ENCODE measurements at places on chromosomes 2 and 18.
A peak's percentile ranks its signal among the peaks of the same experiment; 100 is the strongest.

GRCh38 chr18:3584897-3585460, 135.0 kb downstream of the TGIF1 start:
- no peak for DNase-seq

DNA sequence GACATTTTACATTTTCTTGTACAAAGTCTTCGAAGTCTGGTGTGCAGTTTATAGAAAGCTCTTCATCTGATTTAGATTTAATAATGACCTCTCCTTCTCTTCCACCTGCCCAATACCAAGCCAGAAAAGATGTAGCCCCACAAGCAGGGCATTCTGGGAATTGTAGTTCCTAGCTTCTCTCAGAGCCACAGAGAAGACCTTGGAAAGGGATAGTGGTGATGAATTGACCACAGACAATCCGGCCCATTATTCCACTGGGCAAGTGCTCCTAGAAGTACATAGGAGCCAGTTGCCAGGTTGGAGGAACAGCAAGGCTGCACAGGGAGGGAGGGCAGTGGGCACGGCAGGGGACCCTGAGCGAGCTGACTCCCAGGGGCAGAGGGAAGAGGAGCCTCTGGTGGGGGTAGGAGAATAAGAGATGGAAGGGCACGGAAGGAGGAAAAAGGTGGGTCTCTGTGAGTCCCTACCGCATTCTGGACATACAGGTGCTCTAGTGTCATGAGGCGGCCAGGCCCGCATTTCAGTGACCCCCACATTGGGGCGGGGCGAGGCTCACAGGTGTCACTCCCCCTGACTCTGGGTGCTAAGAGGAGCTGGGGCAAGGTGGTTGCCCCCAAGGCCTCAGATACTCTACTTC, 152.5 kb upstream of the HAAO start:
- DNase-seq, result no peak

DNA sequence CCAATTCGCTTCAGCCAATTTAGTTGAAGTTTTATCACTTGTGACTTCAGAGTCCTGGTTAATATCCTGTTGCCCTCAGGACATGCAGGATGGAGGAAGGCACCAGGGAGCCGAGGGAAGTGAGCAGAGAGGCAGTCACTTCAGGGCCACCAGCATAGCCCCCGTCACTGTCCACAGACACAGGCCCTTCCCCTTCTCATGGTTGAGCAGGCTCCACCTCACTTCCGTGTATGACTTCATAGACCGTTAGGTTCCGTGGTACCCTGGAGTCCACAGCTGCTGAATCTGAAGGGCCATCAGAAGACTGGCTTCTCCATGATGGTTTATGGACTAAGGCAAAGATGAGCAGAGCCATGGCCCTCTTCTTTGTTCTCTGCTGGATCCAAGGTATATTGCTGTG, at the start of gene C2orf92:
Gene C2orf92 (plus strand): TSS at position 266 of the 400 bp plus-strand sequence. CDS start 76 bp downstream, at position 342.
- no peak for DNase-seq

- DNase-seq, result no peak
Observed at GRCh38 chr2:5412001-5412400, 280.2 kb upstream of the SOX11 start.

DNA sequence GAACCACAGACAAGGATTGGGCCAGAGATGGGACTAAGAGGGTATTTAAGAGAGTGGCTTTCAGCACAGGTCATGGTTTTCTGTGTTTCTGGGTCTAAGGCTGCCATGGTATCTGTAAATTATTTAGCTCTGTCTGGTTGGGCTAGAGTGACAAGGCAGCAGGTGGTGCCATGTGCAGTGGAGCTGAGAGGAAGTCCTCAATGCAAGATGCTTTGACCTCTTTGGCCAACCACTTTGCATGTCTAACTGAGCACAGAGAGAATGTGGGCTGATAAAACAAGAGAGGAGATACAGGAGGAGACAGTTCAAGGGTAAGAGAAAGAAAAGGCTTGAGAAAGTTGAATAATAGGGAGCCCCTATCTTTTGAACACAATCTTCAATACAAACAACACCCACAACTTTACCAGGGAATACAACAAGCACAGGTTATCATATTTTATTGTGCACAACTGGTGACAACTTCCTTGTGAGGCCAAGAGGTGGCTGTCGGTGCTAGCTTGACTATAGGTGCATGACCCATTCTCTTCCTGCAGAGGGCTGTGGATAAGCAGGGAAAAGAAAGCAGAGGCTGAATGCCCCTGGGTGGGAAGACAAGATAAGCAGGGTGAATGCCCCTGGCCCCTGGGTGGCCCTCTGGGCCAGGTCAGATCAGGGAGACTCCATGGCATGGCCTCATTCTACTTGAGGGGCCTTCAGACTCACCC, 12.3 kb downstream of the FLACC1 start:
- no peak for DNase-seq

DNA sequence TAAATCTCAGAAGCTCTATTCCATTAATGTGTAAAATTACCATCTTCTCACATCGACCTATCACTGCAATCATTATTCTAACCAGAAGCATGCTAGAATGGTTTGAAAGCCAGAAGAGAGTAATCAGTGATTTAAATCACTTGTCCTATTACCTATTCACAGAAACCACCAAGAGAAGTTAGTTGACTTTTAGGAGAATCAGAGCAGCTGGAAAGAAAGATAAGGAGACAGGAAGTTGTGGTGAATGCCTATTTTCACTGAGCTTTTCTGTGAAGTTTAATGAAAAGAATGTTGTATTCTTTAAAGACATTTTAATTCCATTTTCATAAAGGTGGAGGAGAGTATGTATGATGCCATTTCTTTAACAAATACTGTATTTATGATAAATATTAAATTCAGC, 352.6 kb upstream of the CRIM1 start:
- no peak for DNase-seq

- no peak for DNase-seq
Observed at GRCh38 chr2:37026050-37026449, 58.1 kb downstream of the HEATR5B start.

GRCh38 chr2:40138314-40138713, 313.6 kb downstream of the SLC8A1 start:
- DNase-seq, result no peak

DNA sequence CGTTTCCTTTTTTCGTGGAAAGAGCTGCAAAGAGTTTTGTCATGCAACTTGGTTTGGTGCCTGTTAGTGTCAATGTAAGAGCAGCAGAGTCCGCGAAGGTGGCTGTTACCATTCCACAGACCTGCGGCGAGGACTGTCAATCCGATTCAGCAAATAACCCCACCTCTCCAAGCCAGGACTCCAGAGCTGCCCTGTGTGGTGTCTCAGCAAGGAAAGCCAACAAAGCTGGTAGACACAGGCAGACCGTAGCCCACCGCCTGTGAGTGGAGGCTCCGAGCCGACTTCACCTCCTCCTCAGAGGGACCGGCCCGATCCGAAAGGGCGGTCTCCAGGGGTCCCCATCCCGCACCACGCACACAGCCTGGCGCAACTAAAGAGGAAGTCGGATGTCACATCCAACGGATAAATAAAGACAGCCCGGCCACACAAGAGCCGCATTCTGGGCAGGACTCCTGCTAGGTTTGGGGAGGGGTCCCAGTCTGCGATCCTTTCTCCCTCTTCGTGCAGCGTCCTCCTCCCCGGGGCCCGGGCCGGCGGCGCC, 819 bp downstream of the ANKRD44 start:
- no peak for DNase-seq

GRCh38 chr2:190615555-190616200, 33.2 kb upstream of the NAB1 start:
- no peak for DNase-seq

- DNase-seq, result no peak
Observed at GRCh38 chr2:134305109-134305491, 51.2 kb downstream of the MGAT5 start.

DNA sequence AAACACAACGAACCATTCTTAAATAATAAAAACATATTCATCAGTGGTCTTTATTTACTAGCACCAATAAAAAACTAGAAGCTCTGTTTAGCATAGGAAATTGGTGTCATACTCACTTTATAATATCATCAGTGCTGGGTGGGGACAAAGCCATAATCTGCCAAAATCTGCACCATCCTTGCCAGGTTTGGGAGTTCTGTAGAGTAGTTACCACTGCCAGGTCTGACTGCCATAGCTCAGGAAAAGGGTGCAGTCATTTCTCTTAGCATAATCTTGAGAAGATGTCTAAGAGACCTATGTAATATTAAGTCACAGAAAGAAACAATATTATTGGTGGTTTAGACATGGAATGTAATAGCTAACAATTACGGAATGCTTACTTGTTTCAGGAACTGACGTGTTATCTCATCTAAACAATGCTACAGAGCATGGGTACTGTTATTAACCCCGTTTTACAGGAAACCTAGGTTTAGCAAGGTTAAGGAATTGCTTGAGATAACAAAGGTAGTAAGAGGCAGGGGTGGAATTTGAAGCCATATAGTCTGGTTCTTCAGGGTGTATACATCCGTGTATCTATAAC, 1.6 kb upstream of the MARCHF7 start:
- DNase-seq, result peak; percentile 21

GRCh38 chr2:226578879-226579278, 220.7 kb downstream of the IRS1 start:
- DNase-seq, result no peak

- DNase-seq, result no peak
Observed at GRCh38 chr18:75090336-75090735, 118.6 kb downstream of the PTGR3 start.

DNA sequence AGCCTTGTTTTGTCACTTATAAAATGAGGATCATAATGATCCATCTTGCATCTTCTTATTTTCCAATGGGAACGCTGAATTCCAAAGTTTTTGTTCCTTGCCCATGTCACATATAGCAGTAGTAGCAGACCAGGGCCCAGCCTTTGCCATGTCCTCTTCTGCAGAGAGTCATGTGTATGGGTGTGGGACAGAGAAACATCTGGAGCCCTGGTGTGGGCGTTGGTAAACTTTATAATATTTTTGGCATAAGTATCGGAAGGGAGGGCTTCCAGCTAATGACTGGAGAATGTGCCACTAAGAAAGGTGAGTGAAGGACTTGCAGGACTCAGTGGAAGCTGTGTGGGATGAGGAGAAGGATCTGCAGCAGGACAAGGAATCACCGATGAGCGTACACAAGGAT, 157.2 kb downstream of the NCKAP5 start:
- no peak for DNase-seq

- DNase-seq, result no peak
Observed at GRCh38 chr2:240111253-240111652, 24.9 kb downstream of the COPS9 start.

DNA sequence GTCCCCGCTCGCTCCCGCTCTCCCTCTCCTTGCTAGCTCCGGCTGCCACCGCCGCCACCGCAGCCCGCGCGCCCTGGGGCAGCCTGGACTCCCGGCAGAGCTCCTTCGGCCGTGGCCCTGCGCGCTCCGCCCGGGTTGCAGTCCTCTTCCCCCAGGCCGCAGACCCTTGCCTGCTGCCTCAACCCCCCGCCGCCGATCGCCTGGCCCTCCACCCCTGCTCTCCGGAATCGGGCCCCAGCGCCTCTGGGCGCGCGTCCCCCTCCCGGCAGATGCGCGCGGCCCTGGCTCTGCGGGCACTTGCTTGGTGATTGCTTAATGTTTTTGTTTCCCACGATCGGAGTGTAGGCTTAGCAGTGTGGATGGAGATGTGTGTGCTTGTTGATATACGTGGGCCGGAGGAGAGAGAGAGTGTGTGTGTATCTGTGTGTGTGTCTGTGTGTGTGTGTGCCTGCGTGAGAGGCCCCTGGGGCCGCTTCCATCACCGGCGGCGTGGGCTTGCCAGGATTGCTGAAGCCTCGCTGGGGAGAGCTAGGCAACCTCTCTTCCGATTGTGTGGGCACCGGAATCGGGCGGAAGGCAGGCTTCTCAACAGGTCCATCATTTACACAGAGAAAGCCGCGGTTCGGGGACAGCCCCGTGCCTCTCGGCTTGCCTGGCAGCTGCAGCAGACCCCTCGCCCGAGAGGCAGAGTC, 877 bp downstream of the INHBB start:
- DNase-seq, result peak; percentile 39

- DNase-seq, result no peak
Observed at GRCh38 chr18:36047521-36047920, 19.8 kb downstream of the RPRD1A start.

DNA sequence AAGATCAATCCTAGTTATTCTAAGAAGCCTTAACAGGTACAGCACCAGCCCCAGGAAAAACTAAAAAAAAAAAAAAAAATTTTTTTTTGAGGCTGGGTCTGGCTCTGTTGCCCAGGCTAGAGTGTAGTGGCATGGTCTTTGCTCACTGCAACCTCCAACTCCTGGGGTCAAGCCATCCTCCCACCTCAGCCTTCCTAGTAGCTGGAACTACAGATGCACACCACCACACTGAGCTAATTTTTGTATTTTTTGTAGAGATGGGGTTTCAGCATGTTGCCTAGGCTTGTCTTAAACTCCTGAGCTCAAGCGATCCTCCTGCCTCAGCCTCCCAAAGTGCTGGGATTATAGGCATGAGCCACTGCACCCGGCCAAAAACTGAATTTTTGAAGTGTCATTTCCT, 10.3 kb upstream of the ALPK2 start:
- no peak for DNase-seq

DNA sequence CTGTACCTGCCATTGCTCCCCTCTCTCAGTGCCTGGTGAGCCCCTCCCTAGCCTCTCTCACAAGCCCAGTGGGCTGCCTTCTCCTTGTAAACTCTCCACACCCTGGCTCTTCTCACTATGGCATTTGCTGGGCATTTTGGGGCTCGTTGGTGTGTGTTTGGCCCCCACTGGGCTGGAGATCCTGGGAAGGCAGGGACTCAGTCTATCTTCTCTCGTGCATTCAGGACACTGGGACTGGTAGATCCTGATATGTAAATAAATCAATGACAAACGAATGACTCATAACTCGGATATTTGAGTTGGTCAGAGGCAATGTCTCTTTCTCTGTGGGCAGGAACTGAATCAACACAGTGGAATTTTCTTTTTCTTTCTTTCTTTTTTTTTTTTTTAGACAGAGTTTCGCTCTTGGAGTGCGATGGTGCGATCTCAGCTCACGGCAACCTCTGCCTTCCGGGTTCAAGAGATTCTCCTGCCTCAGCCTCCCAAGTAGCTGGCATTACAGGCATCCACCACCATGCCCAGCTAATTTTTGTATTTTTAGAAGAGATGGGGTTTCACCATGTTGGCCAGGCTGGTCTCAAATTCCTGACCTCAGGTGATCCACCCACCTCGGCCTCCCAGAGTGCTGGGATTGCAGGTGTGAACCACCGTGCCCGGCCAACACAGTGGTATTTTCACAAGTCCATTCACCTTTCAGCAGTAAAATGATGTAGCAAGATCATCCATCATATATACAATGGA, 144.6 kb upstream of the SPRED2 start:
- peak; percentile 77 for DNase-seq

Measured in AG08396 (cell line).